Activated CD8-positive, alpha-beta memory T cell treated with anti-CD3 and anti-CD28 coated beads, Interleukin-2, amount 10 ng/mL, durations not matched to agents 7 days and 5 days (primary cell): ENCODE measurements at places on chromosomes 2 and 18.

- no peak for DNase-seq
Measured at GRCh38 chr2:197261808-197262226, 48.8 kb downstream of the ANKRD44 start.

DNA sequence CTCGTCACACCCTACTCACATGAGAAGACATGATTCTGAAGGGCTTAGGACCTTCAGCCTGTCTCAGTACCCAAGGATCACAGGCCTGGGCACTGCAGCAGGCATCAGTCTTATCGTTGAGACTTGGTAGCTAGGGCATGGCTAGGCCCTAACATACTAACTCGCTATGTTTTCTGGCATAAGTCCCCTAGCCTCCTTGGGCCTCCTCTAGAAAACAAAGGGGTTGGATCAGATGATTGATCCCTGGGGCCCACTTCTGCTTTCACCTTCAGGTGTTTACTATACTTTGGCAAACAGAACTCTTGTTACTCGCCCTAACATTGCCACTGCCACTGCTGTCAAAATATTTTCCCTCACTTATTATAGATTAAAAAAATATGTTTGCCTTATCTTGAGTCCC lies 44.2 kb downstream of the VSNL1 start:
- no peak for DNase-seq

GRCh38 chr18:2510416-2510815 lies 60.9 kb downstream of the METTL4 start:
- DNase-seq = no peak

- DNase-seq = no peak
Measured at GRCh38 chr2:198232281-198232680, 427.9 kb downstream of the PLCL1 start.
